ENCODE measurements at places on chromosomes 16 and 17.

DNA sequence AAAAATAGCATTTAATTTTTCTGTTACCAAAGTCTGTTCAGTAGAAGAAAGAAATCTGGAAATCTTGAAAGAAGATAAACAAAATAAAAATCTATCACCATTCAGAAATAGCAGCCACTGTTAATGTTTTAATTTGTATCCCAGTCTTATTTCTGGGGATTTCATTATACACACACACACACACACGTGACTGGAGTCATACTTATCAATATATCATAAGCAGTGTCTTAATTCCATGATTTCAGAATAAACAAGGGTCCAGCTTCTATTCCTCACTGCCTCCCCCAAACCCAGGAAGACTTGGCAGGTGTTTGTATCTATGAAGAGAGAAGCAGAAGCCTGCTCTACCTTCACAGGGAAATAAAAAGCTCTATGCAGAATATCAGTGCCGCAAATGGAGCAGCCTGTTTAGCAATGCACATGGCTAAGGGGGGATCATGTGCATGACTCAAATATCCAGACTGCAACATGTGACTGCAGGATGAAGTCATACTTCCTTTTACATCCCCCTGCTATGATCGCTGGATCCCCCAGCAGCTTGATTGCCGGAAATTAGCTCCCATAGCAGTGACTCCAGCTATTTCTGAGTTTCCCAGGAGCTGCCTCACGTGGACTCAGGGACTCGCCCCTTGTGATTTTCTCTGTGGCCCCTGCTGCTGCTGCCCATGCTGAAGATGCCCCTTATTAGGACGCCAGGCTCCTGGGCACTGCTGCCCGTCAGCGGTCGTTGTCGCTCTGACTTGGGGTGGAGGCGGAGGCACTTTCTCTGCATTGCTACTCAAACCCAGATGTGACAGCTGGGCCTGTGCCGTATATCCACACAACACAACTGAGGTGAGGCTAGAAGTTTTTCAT, 341.0 kb downstream of the CPPED1 start:
- peak; percentile 21 for DNase-seq

DNA sequence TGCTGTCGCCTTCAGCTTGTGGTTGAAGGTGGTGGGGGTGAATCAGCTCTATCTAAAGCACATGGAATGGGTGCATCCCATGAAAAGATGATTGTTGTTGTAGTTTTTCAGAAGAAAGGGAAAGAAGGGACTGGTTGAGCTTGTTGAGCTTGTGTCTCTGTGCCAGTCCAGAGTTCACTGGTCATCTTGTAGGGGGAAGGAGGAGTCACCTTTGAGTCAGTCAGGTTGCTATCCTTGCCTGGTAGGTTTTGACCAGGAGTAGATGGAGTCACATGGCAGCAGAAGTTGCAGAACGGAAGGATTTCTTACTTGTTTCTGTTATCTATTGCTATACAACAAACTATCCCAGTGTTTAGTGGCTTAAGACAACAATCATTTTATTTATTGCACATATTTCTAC, 73.3 kb downstream of the PLCG2 start:
- DNase-seq: no peak

GRCh38 chr17:14302091-14302430, 1.2 kb downstream of the HS3ST3B1 start:
- DNase-seq: peak; percentile 69

GRCh38 chr16:89154390-89155183, 17.0 kb upstream of the CDH15 start:
- no peak for DNase-seq

DNA sequence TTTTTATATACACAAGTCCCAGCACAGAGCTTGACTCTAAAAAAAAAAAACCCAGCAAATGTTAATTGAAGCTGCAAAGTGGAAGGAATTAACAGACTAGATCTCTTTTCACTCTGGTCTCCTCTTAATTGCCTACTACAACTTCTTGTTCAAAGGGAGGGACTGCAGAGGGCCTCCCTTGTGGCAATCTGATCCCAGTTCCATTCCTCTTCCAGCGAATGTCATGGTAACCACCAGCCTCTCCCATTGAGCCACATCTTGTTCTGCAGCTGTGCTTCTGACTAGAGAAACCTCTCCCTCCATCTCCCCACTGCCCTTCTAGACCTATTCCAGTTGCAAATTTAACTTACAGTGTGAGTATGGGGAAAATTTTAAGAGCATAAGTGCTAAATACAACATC, 5.9 kb downstream of the SUPT6H start:
- no peak for DNase-seq

GRCh38 chr16:19365486-19365885, 52.2 kb upstream of the TMC5 start:
- no peak for DNase-seq

GRCh38 chr16:81499576-81500380, 55.2 kb downstream of the CMIP start:
- no peak for DNase-seq

DNA sequence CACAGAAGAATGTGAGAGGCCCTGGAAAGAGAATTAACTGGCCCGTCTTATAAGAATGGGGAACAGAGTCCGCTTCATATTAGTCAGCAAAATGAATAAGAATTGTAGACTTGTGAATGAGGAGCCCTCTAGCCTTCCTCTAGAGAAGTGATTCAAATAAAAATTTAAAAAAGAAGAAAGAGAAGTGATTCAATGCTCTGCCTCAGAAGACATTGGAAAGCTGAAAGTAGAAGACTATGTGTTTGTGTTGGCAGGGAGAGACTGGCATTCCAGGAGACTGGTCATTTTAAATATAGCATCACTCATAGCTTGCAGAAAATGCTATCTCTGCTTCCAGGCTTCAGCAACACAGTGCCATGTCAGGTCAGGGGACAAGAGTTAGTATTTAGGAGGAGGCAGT, 190.6 kb upstream of the HS3ST3A1 start:
- no peak for DNase-seq

DNA sequence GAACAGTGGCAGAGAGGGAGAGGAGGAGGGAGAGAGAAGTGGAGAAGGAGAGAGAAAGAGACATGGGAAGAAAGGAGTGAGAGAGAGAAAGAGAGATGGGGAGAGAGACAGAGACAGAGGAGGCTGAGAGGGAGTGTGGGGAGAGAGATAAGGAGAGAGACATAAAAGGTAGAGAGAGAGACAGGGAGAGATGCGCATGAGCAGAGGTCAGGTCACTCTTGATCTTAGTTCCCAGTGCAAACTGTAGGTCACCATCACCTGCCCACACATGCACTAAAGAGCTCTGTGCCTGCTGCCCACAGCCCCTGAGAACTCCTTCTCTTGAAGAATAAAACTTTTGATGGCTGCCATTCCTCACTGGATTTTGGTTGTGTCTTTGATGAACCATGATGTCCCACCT, 14.9 kb downstream of the KRT33A start:
- DNase-seq: no peak

DNA sequence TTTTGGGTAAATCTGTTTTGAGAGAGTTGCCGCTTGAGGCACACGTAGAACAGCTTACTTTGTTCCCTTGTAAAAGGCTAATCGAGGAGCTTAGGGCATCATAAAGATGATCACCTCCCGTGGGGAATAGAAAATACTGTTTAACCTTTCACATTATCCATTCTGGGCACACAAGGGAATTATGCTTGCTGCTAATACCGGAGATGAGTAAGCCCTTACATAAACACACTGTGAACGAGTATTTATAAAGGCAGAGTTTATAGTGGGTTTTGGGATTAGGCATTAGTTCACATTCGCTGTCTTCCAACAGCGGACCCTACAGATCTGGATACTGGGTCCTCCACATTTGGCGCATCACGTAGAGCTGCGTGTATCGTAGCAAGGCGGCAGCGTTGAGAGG, 51.2 kb upstream of the CNTNAP4 start:
- DNase-seq: no peak

DNA sequence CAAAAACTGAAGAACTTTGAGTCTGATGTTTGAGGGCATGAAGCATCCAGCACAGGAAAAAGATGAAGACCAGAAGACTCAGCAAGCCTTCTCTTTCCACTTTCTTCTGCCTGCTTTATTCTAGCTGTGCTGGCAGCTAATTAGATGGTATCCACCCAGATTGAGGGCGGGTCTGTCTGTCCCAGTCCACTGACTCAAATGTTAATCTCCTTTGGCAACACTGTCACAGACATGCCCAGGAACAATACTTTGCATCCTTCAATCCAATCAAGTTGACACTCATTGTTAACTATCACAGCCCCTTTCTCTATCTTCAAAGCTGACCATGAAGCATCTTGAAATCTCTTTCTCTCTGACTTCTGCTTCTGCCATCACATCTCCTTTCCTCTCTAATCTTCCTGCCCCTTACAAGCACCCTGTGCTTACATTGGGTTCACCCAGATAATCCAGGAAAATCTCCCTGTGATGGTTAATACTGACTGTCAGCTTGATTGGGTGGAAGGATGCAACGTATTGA, 115.9 kb upstream of the CDH13 start:
- no peak for DNase-seq

- DNase-seq: no peak
Observed at GRCh38 chr17:10195090-10195805, 3.2 kb downstream of the GAS7 start.

- no peak for DNase-seq
Observed at GRCh38 chr17:76082326-76083251, 3.6 kb downstream of the ZACN start.

GRCh38 chr17:75496005-75496404, 19.3 kb downstream of the CASKIN2 start:
- no peak for DNase-seq

DNA sequence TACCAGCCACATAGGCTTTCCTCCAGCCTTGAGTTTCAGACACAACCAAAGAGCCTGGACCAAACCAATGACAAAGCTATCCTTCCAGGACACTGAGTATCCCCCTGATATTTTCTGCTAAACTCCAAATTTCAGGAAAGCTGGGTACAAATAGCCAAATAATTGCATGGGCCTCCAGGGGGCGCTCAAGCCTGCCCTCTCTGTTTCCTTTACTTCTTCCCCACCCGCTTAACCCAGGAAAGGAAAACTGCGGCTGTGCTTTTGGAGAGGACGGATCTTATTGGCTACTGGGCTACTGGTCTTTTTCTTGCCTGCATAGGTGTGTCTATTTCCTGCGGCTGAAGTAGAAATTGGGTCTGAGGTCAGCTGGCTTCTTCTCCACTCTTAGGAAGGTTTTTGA, 30.1 kb downstream of the GNGT2 start:
- DNase-seq: peak; percentile 62

- DNase-seq: no peak
Observed at GRCh38 chr16:78094998-78095397, 4.5 kb upstream of the WWOX start.

GRCh38 chr16:54934481-54935265, 4.0 kb downstream of the IRX5 start:
- no peak for DNase-seq

GRCh38 chr17:55444471-55445441, 23.1 kb upstream of the MMD start:
- DNase-seq: peak; percentile 39

- no peak for DNase-seq
Observed at GRCh38 chr16:81380932-81381331, 63.7 kb upstream of the CMIP start.

GRCh38 chr17:4711661-4712181, 1.3 kb downstream of the ARRB2 start:
- DNase-seq: peak; percentile 90

- peak; percentile 20 for DNase-seq
Observed at GRCh38 chr16:19822533-19822932, 62.1 kb downstream of the GPRC5B start.

DNA sequence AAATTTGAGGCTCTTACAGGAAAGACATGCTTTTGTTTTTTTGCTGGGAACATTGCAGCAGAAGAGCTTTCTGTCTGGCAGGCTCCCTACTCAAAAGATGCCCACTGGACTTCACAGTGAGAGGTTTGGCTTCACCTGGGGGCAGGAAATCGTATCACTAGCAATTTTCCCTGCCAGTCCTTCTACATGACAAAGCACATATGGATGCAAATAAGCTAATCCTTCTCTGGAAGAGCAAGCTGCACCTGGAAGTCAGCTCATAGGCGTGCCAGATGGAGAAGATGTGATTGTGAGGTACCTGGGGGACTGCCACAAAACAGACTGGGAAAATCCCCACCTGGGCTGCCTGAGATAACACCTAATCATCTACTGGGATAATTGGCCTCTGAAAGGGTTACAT, 195.0 kb upstream of the CPHXL start:
- no peak for DNase-seq

DNA sequence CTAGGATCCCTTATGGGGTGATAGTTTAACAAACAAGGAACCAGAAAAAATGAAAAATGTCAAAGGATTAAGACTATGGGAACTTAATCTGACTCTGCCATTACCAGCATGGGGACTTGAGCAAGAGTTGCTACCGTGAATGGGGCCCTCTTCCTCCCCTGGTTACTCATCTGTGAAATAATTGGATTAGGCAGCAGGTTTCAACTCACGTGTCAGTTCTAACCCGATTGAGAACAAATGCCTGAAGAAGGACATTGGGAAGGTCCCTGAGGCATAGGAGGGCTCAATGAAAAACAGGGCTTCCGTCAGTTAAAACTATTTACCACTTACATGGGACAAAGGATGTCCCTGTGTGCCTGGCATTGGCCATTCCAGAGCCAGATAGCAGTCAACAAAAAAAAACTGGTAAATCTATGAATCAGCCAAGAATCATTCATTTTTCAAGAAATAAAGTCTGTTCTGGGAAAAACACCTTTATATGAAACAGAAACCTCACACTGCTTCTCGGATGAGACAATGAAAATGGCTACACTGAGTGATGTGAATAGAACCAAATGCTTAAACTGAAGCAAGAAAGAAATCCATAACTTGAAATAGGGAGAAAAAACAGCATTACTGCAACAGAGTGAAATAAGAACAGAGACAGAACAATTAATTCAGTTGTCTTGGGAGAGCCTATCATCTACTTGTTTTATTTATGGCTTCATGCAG, 104.3 kb downstream of the ADAMTS18 start:
- no peak for DNase-seq

GRCh38 chr17:66076546-66077190, 115.3 kb downstream of the CEP112 start:
- DNase-seq: no peak

DNA sequence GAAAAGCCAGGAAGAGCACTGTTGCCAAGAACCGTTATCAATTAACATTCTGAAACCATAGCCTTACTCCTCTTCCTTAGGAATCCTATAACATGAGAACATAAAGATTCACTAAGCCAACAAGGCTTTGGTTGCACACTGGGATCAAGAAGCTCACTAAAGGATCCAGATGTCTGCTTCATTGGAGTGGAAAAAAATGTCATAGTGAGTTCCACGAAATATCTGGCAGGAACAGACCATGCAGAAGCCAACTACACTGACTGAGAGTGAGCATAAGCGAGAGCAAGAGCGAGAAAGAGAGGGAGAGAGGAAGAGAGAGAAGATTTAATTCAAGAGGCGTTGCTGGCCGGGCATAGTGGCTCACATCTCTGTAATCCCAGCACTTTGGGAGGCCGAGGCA, 13.4 kb upstream of the MEIOC start:
- DNase-seq: no peak

DNA sequence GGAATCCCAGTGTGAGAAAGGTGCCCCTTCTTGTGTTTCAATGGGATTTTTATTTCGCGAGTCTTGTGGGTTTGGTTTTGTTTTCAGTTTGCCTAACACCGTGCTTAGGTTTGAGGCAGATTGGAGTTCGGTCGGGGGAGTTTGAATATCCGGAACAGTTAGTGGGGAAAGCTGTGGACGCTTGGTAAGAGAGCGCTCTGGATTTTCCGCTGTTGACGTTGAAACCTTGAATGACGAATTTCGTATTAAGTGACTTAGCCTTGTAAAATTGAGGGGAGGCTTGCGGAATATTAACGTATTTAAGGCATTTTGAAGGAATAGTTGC, 567 bp downstream of the UBB start:
- DNase-seq: no peak

- no peak for DNase-seq
Observed at GRCh38 chr16:7765079-7765550, 432.5 kb downstream of the RBFOX1 start.

GRCh38 chr17:16273499-16273898, 56.5 kb downstream of the PIGL start:
- no peak for DNase-seq

Data from NB4 (cell line).